Urothelium cell line (cell line): ENCODE measurements at places on chromosomes 16 and 17.
A peak's percentile ranks its signal among the peaks of the same experiment; 100 is the strongest.

GRCh38 chr17:17525956-17526355 is 29.8 kb upstream of the RASD1 start:
- DNase-seq = no peak

DNA sequence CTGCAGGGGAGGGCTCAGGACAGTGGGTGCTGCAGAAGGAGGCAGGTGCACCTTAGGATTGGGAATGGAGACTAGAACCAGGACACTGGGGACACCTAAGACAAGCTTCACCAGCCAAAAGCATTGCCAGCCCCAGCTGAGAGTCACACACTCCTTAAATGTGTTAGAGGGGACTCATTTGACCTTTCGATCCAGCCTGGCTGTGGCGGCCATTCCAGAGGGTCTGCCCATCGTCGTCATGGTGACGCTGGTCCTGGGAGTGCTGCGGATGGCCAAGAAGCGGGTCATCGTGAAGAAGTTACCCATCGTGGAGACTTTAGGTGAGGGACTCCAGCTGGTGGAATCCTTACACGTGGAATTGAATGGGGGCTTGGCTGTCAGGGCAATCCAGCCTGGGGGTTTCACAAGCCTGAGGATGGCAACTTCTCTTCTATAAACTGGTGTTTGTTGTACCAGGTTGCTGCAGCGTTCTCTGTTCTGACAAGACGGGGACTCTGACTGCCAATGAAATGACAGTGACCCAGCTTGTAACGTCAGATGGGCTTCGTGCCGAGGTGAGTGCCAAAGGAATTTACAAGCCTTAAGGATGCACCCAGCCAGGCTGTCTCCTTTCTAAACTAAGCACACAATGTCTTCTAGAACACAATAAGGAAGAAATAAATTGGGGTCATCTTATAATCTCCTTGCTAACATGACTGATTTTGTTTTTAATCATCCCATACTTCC is 65.3 kb downstream of the MEAK7 start:
- DNase-seq = no peak

- DNase-seq = no peak
Measured at GRCh38 chr17:72413077-72414031, 292.5 kb downstream of the SOX9 start.

DNA sequence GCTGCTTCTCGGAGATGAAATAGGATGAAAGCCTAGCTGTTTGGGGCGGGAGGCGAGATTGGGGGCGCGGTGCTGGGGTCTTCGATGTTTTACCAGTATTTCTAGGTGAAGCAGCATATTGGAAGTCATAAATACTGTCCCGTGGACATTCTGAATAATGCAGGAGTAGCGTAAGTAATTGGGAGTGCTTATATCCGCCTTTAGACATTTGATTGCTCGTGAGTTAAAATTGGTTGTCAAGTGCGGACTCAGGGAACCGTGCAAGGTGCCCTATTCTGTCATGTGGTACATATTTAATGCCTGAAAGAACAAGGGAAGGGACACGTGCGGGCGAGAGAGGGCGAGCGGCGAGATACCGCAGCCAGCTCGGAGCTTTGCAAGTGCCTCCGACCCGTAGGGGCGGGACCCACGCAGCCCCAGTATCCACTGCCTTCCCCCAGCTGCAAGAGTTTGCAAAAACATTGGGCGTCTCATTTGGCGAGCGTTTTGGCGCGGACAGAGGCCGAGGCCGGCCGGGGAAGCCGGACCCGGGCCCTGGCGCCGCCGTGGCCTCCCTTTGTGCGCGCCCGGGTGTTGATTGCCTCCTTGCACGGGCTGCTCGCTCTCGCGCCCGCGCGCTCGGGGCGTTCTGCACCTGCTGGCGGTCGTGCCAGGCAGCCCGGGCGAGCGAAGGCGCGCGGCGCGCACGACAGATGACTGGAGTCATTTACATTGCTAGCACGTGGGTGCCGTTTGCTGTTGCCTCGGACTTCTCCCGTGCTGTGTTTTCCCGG is 849.8 kb upstream of the RBFOX1 start:
- DNase-seq = peak; percentile 37

- peak; percentile 45 for DNase-seq
Measured at GRCh38 chr16:30609002-30609925, 925 bp downstream of the ZNF689 start.

- no peak for DNase-seq
Measured at GRCh38 chr17:77314601-77315000, 173.8 kb downstream of the SEC14L1 start.

- DNase-seq = no peak
Measured at GRCh38 chr17:30117675-30118081, 1.1 kb downstream of the NSRP1 start.

DNA sequence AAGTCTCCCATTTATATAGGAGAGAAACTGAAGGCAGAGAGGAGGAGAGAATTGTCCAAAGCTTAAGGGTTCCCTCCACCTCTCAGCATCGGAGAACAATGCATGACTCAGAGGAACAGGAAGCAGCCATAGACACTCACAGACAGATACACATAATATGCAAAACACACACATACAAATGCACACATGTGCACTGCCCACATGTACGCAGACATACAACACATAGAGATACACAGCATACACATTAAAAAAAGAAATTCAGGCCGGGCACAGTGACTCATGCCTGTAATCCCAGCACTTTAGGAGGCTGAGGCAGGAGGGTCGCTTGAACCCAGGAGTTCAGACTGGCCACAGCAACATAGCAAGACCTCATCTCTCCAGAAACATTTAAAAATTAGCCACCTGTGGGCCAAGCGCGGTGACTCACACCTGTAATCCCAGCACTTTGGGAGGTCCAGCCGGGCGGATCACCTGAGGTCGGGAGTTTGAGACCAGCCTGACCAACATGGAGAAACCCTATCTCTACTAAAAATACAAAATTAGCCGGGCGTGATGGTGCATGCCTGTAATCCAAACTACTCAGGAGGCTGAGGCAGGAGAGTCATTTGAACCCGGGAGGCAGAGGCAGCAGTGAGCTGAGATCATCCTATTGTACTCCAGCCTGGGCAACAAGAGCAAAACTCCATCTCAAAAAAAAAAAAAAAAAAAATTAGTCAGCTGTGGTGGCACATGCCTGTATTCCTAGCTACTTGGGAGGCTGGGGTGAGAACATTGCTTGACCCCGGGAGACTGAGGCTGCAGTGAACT is 11.3 kb downstream of the ERAL1 start:
- no peak for DNase-seq

GRCh38 chr16:69402439-69402838 is 16.6 kb upstream of the TERF2 start:
- DNase-seq = no peak
